Upper lobe of right lung (tissue), 1 donor: ENCODE measurements at places on chromosomes 12 and 14. TPM values are rescaled to one million over a fixed set of nuclear protein-coding genes. Genes with fewer than 3 reads are reported as not detected.

The TAS2R9 gene
- not detected for total RNA-seq

The CD4 gene
- 67.6 TPM for total RNA-seq

The UNC79 gene
- total RNA-seq: 0.09 TPM

The RFX4 gene
- total RNA-seq: not detected

The USP5 gene
- total RNA-seq: 63.9 TPM

The ENDOU gene
- total RNA-seq: 0.32 TPM

The SAMD4A gene
- total RNA-seq: 39.1 TPM

DNA sequence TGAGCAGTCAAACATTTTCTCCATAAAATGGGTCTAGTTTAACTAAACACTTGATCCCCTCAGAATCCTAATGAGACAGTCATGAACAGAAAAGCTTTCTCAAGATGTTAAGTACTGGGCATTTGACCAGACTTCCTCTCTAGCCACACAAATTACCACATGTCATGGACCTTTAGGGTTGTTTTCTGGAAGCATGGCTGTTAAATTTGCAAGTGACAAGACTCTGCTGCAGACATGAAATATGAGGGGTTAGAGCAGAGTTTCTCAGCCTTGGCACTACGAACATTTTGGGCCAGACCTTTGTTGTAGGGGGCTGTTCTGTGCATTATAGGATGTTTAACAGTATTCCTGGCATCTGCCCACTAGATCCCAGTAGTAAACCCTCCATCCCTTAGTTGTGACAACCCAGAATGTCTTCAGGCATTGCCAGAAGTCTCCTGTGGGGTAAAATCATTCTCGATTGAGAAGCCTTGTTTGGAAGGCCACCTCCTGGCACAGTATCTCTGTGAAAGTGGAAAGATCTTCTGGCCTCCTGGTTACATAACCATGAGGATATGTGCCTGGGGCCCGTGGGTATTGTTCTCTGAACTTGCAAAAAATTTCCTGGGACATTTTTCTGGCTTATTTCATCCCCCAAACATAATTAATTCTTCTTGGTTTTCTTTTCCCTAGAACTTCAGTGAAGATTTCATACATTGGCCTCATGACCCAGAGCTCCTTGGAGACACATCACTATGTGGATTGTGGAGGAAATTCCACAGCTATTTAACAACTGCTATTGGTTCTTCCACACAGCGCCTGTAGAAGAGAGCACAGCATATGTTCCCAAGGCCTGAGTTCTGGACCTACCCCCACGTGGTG, 4.3 kb downstream of the TMEM106C start:
- DNase-seq: no peak

GRCh38 chr12:93778306-93778705, 101.1 kb downstream of the CRADD start:
- DNase-seq: no peak

- DNase-seq: no peak
Measured at GRCh38 chr12:111321317-111321716, 47.6 kb downstream of the PHETA1 start.

- DNase-seq: no peak
Measured at GRCh38 chr14:75486318-75486717, 36.0 kb upstream of the BATF start.

DNA sequence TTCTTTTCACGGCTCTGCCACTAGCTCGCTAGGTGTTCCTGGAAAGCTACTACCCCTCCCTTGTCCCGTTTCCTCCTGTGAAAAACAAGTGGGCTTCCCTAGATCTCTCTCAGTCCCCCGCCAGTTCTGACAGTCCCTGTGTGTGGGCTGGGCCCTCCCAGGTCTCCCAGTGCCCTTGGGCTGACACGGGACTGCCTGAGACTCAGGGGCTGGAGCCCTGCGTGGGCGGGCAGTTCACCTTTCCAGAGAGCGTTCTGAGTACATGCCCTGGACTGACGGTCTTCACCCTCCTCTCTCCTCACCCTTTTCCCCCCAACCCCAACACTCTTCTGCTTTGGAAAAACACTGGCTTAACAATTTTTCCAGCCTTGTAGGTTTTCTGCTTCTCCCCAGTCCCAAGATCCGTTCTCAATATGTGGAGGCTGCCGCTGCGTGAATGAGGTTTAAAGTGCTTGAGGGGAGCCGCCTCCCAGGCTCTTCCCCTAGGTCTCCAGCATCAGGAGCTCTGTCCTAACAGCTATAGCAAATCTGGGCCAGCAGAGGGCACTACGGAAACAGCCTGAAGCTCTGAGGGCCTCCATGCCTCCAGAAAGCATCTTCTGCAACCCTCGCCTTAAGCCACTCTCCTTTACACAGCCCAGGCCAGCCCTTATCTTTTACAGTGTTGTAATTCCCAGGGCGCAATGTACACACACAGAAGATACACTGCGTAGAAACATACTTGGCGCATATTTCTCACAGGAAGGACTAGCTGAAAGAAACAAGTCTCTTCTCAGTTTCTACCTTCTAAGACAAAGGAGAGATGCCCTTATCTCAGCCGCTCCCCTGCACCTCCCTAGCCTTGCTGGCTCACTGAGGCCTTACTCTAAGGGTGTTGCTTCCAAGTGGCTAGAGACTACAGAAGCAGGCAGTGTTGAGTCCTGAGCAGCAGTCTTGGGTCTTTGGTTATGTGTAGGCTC, 10.4 kb upstream of the DCD start:
- DNase-seq: no peak

DNA sequence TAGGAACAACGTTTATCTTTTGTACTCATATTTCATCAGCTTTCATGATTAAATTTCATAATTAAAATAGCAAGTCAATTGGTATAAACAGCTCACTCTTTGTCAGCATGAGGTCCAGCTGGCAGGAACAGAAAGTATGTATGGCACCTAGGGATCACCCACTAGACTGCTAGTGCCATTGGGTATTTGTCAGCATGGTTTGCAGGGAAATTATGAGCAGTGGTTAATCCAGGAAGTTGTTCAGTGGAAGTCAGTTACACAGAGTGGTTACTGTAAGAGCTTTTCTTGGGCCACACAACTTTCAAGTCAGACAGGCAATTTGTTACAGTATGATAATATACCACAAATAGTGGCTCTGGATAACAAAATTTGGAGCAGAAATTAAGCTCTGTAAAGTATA, 340.3 kb upstream of the RGS6 start:
- DNase-seq: no peak

- no peak for DNase-seq
Measured at GRCh38 chr12:16789204-16789790, 183.3 kb upstream of the LMO3 start.

- no peak for DNase-seq
Measured at GRCh38 chr14:102882226-102882906, 40.1 kb upstream of the AMN start.

- DNase-seq: no peak
Measured at GRCh38 chr14:22547313-22547947, 41.6 kb downstream of the DAD1 start.

DNA sequence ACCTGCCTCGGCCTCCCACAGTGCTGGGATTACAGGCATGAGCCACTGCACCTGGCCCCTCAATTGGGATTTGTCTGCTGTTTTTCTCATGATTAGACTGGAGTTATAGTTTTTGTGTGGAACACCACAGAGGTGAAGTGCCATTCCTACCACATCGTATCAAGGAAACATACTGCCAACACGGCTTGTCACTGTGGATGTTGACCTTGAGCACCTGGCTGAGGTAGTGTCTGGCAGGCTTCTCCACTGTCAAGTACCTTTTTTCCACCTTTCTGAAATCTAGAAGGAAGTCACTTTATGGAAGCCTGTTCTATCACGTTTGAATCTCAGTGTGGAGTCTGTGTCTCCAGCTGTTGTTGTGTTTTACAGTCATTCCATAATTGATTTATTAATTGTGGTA, 21.4 kb upstream of the SEL1L start:
- no peak for DNase-seq

DNA sequence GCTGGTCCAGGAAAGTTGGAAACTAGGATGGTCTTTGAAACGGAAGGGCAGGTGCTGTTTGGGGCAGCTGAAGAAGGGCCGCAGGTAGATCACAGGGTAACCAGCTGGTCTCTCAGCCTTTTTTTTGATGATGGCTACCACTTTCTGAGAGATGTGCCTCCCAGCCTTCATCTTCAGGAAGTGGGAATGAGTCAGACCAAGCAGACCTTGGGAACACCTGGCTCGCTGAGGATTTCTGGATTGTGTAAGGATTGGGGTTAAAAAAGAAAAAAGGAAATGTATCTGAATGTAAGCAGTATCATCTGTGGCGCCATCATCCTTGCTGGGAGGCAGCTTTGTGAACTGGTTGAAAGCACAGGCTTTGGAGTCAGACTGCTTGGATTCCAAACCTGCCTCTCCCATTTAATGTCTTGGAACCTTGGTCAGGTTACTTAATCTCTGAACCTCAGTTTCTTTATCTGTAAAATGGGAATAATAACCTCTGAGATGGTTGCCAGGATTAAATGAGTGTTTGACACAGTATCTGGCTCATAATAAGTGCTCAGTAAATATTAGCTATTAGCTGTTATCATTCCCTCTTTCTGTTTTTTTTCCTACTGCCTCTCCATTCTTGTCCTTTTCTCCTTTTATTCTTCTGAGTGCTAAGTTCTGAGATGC, 1.7 kb downstream of the PRPF40B start:
- DNase-seq: no peak

GRCh38 chr12:89729946-89730459, 21.4 kb upstream of the ATP2B1 start:
- DNase-seq: no peak

GRCh38 chr12:108678104-108678730, 44.5 kb upstream of the SELPLG start:
- DNase-seq: no peak

DNA sequence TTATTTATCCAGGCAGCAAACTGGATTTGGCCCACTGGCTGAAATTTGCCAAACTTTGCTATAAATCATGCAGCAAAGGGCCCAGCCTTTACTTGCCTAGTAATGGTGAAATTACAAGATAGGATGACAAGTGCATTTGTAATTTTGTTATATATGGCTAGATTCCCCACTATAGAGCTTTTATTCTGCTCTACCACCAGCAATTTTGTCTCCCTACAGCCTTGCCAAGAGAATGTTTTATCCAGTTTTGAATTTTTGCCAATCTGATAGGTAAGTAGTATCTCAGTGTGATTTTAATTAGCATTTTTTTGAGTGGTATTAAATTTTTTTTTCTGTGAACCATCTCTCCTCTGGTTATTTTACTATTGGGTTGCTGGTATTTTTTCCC, 161.6 kb downstream of the SLC41A2 start:
- DNase-seq: no peak

DNA sequence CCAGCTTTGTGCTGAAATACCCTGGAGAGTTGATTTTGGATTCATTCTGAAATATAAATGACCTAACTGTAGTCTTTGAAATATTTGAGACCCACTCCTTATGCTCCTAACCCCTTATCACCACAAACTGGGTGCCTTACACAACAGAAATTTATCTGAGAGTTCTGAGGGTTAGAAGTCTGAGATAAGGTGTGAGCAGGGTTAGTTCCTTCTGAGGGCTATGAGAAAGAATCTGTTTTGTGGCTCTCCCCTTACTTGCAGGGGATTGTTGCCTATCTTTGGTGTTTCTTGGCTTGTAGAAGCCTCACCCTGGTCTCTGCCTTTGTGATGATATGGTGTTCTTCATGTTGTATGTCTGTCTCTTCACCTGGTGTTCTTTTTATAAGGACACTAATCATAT, 91.7 kb downstream of the DERA start:
- no peak for DNase-seq

GRCh38 chr14:101495284-101495683, 66.0 kb upstream of the DIO3 start:
- peak; percentile 28 for DNase-seq

DNA sequence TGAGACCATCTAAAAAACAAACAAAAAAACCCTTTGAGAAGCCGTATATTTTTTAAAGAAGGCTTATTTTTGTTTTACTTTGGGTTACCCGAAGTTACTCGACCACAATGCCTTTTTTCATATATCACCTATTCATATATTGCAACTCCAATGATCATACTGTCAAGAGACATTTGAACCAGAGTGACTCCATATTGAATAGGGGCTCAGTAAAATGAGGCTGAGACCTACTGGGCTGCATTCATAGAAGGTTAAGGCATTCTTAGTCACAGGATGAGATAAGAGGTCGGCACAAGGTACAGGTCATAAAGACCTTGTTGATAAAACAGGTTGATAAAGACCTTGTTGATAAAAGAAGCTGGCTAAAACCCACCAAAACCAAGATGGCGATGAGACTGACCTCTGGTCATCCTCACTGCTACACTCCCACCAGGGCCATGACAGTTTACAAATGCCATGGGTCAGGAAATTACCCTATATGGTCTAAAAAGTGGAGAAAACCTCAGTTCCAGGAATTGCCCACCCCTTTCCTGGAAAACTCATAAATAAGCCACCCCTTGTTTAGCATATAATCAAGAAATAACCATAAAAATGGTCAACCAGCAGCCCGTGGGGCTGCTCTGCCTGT, 50.0 kb upstream of the PKP2 start:
- no peak for DNase-seq

- DNase-seq: no peak
Measured at GRCh38 chr12:57983858-57984505, 42.6 kb downstream of the ATP23 start.

GRCh38 chr12:124687174-124687902, 119.9 kb upstream of the NCOR2 start:
- no peak for DNase-seq

DNA sequence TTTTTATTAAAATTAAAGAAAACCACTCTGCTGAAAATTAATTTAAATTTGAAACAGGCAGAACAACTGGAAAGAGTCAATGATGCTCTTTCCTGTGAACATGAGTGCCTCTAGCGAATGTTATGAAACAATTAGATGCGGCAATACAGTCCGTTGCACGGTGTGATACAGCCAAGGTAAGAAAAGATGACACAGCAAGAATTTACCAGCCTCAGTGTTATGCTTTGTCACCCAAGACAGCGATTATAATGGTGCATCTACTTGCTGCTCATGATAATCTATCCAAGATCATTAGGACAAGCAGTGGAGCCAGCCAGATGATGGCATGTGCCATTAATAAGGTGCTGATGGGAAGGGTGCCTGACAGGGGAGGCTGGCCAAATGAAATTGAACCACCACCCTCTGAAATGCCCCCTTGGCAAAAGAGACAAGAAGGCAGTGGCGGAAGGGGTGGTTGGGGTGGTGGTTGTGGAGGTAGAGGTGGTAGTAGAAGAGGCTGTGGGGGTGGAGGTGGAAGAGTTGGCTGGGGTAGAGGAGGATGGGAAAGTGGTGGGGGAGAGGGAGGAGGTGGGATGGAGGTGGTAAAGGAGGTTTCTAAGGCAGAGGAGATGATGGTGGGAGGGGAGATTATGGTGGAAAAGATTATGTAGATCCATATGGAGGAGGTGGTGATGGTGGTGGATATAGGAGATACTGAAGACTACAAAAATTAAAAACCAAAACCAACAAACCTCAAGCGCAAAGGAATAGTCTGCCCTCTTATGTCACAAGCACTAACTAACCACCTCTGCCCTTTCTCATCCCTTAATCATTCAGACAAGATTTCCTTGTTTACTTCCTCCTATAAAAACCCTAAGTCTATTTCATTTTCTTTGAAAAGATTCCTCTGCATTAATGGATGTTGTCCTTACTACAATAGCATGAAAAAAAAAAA, 4.0 kb upstream of the RESF1 start:
- no peak for DNase-seq

- DNase-seq: no peak
Measured at GRCh38 chr12:32586390-32586789, 92.7 kb upstream of the DNM1L start.
